Hematopoietic multipotent progenitor cell treated with erythropoietin and hydrocortisone succinate and interleukin-3 and kit ligand, for 4 days (in vitro differentiated cells): ENCODE measurements at places on chromosomes 2 and 18.

DNA sequence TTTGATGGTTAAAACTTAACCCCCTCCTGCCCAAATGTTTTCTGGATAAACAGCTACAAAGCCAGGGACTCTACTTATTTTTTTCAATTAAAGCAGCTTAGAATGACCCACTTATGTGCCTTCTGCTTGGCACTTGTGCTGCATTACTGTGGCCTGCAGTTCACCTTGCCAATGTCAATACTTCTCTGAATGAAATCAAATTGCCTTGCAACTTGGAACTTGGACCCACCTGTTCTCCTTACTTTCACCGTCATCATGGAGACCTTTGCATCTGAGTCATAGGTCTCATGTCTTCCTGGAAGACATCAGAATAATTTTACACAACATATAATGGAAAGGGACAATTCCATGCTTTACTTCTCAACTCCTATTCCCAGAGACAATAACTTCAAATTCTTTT, 92.1 kb upstream of the FHL2 start:
- no peak for DNase-seq

DNA sequence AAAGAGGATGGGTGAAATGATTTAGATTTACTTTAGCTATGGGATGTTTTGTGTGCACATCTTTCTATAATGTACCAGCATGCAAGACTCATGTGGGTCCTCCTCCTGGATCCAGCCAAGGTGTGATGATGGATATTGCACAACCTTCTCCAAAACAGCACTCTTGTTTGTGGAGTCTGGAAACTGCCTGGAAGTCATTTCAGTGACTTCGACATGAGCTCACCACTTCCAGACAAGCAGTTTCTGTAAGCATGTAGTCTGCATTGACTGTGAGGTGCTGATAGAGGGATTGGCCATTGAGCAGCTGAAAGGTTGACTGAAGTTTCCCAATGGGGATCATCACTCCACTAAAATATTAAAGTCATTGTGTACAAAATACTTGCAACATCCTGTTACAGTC, 154.0 kb downstream of the TRIB2 start:
- DNase-seq: no peak

DNA sequence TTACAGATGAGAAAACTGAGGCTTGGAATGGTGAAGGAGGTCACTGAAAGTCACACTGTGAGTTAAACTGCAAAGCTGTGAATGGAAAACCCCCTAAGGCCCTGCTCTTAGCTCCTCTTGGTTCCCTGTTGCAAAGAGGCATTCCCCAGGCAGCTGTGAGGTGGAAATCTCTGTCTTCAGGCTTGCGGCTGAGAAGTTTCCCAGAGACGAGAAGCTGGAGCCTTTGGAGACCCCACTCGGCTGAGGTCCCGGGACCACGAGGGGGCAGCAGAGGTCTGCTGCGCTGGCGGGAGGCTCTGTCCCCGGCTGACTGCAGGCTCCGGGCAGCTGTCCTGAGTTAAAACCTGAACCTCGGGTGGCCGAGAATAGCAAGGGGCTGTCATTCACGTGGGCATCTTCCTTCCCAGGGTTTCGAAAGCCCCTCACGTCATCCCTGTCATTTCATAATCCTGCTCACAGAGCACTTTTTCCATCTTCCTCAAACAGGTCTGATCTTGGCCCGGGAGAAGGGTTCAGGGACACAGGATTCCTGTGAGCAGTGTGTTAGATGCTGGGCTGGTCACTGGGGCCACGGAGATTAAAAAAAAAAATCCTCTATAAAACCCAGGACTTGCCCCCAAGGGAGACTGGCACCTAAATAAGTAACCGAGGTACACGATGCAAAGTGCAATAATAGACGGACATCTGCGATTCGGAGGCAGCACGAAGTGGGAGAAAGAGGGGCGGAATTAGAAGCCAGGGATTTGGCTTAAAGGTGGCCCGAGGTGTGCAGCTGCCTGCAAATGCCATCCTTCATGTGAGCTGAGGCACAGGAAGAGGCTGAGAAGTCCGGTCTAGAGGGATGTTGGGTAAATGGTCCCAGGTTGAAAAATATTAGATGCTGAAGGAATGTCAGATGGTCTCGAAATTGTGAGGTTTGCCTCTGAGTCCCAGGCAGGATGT, 24.6 kb upstream of the ATOH8 start:
- DNase-seq: peak; percentile 89

GRCh38 chr2:152189622-152190495, 14.3 kb upstream of the STAM2 start:
- peak; percentile 85 for DNase-seq
